Cerebellum (tissue), 4 donors: ENCODE measurements at places on chromosomes 5 and 9. TPM values are rescaled to one million over a fixed set of nuclear protein-coding genes. Genes with fewer than 3 reads are reported as not detected.

The PFN3 gene
- not detected for total RNA-seq

The PCSK1 gene
- total RNA-seq: 4.1 TPM

The BTNL8 gene
- not detected for total RNA-seq

The ARHGEF37 gene
- 4.6 TPM for total RNA-seq

The ROR2 gene
- 7.1 TPM for total RNA-seq

The ADAMTSL1 gene
- 17.5 TPM for total RNA-seq

The ITGA1 gene
- 13.2 TPM for total RNA-seq
